ENCODE measurements at places on chromosomes 6 and 20. TPM values are rescaled to one million over a fixed set of nuclear protein-coding genes. Genes with fewer than 3 reads are reported as not detected.

ZC2HC1B gene
- not detected for total RNA-seq

CCN6 gene
- not detected for total RNA-seq

LZTS3 gene
- total RNA-seq, result 10.1 TPM

PHACTR1 gene
- total RNA-seq, result 14.1 TPM

OOEP gene
- not detected for total RNA-seq

LRFN2 gene
- total RNA-seq, result 0.34 TPM
